HuH-7 (cell line): ENCODE measurements at places on chromosomes 7 and 10.
A peak's percentile ranks its signal among the peaks of the same experiment; 100 is the strongest.

DNA sequence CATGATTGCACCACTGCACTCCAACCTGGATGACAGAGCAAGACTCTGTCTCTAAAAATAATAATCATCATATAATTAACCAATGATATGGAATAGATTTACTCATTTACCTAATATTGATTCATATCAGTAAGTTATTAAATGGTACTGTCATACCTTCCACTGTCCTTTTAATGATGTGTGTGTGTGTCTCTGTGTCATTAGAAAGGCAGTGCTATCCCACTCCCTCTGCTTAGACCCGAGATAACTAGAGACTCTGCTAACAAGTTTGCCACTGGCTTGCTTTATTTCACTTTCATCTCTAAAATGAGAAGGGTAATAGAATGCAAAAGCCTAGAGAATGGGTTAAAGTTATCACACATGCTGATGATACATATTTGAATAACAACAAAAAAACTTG is 21.1 kb downstream of the MCM10 start:
- DNase-seq: no peak

DNA sequence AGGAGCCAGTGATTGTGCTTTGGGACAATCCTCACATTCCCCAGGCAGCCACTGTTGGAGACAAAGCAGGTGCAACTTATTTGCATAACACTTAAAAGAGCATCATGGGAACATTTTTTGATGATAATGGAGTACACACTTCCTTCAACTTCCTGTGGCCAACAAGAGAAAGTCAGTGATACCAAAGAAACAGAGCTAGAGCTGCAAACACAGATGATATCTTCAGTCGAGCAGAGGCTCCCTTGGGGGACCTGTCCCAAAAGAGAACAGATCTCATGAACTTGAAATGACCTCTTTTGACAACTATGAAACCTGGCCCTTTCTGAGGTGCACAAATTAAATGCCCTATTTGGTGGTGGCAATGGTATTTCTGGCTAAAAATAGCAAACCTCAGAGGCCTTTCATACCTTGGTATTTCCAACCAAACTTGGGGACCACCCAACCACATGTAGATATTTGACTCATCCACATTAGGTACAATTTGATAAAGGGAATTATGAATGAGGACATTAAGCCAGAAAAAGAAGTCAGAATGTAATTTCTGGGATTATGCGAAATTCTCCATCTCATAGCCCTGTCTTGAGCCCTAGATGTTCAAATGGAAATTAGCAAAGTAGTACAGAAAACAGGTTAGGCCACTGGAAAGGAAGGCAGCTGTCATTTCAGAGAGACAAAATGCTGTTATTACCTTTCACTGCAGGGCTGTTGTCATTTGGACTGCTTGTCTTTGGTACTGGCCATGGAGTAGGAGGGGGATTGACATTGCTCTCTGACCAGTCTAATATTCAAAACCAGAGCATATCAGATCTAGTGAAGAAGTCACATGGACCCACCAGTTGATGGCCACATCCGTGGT is 146.2 kb downstream of the ICA1 start:
- DNase-seq: no peak

- no peak for DNase-seq
These were observed 168.8 kb downstream of the TCERG1L start for GRCh38 chr10:131142517-131143380.

DNA sequence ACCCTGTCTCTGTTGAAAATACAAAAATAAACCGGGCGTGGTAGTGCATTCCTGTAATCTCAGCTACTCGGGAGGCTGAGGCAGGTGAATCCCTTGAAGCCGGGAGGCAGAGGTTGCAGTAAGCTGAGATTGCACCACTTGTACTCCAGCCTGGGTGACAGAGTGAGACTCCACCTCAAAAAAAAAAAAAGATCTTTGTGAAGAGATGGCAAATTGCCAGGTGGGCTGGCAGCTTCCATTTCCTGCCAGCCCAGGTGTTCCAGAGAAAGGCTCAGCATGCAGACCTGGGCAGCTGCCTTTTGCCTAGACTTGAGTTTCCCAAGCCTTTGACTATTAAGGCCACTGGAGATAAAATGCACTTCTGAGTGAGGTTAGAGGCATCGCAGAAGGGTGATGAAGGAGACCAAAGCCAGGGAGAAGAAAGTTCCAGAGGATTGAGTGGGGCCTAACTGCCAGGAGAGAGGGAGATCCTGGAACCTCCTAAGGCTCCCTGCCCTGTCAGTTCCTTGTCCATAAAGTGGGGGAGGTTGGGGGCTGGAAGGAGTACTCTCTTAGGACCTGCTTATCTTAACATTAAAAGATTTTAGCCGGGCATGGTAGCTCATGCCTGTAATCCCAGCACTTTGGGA is 10.0 kb upstream of the DDIT4 start:
- DNase-seq: no peak

GRCh38 chr7:142897691-142898090 is 12.1 kb upstream of the TRPV6 start:
- DNase-seq: no peak

DNA sequence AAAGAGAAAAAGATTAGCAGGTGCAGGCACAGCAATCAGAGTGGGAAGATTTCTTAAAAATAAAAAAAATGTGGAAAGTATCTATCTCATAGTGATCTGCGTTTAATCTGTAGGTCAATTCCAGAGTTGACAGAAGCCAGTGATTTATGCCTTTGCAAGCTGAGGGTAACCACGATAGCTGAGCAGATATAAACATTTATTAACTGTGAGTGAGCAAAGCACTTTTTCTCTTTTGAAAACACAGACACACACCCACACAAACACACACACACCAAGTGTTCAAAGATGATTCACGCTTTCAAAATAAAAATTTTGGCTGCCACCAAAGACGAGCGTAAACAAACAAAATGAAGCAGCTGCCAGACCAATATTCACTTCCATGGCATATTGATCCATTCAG is 243.2 kb upstream of the SLC26A5 start:
- no peak for DNase-seq

GRCh38 chr7:29801929-29802328 is 4.4 kb upstream of the WIPF3 start:
- DNase-seq: no peak

GRCh38 chr10:29688230-29688661 is 53.5 kb upstream of the SVIL start:
- DNase-seq: peak; percentile 67

DNA sequence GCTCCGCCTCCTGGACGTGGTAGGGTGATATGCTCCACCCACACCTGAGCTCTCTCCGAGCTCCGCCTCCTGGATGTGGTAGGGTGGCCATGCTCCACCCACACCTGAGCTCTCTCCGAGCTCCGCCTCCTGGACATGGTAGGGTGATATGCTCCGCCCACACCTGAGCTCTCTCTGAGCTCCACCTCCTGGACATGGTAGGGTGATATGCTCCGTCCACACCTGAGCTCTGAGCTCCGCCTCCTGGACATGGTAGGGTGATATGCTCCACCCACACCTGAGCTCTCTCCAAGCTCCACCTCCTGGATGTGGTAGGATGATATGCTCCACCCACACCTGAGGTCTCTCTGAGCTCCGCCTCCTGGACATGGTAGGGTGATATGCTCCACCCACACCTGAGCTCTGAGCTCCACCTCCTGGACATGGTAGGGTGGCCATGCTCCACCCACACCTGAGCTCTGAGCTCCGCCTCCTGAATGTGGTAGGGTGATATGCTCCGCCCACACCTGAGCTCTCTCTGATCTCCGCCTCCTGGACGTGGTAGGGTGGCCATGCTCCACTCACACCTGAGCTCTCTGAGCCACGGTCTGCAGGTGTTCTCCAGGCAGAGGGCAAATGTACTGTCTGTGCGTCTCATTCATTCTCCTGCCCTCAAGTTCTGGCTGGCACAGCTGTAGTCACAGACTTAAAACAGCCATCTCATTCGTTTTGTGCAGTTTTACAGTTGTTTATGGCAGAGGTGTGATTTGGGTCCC is 252.4 kb downstream of the DIP2C start:
- no peak for DNase-seq

- DNase-seq: peak; percentile 16
These were observed 31.2 kb downstream of the SMNDC1 start for GRCh38 chr10:110273474-110273873.

- DNase-seq: no peak
These were observed 18.0 kb upstream of the FGL2 start for GRCh38 chr7:77217474-77218185.

DNA sequence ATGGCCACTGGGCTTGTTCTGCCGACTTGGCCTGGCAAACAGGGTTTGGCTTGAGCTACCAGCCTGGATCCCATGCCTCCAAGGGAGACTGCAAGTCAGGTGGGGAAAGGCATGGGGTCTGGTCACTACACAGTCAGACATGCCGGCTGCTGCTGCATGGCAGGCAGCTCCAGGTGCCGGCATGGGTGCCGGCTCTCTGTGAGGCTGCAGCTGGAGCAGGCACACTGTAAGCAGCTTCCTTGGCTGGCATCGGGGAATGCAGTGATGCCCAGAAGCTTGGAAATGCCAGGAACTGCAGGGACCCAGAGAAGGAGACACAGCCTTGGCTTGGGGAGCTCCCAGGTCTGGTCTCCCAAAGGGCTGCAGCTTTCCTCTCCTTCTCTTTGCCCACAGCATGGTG is 305.5 kb upstream of the NRG3 start:
- DNase-seq: no peak

GRCh38 chr10:106076496-106076895 is 1088.0 kb downstream of the SORCS1 start:
- DNase-seq: no peak

GRCh38 chr10:44376472-44377099 is 8.3 kb downstream of the CXCL12 start:
- DNase-seq: no peak

DNA sequence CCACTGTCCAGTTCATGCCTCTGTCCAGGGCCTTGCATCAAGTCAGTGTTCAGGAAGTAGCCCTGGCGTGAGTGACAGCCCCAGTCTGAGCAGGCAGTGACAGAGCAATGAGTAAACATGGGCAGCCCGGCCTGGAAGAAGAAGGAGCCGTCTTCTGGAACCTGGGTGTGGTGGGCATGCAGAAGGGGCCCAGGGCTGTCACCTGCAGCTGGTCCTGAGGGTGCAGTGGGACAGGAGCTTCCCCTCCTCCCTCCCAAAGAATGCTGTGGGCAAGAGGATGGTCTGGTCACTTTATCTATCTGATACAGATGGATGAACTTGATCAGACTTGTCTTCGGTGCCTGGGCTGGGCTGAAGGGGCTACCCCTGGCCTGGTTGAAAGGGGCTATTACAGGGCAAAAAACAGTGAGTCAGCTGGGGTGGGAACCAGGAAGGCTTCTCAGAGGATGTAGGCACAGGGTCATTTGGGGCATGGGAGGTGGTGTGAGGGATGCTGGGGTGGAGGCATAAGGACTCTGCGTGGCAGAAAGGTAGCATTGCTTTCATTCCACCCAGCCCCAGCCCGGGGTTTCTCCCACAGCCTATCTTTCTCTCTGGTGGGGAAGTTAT is 42.7 kb upstream of the PPIF start:
- DNase-seq: no peak

- no peak for DNase-seq
These were observed 21.0 kb downstream of the TRIL start for GRCh38 chr7:28937103-28937502.

DNA sequence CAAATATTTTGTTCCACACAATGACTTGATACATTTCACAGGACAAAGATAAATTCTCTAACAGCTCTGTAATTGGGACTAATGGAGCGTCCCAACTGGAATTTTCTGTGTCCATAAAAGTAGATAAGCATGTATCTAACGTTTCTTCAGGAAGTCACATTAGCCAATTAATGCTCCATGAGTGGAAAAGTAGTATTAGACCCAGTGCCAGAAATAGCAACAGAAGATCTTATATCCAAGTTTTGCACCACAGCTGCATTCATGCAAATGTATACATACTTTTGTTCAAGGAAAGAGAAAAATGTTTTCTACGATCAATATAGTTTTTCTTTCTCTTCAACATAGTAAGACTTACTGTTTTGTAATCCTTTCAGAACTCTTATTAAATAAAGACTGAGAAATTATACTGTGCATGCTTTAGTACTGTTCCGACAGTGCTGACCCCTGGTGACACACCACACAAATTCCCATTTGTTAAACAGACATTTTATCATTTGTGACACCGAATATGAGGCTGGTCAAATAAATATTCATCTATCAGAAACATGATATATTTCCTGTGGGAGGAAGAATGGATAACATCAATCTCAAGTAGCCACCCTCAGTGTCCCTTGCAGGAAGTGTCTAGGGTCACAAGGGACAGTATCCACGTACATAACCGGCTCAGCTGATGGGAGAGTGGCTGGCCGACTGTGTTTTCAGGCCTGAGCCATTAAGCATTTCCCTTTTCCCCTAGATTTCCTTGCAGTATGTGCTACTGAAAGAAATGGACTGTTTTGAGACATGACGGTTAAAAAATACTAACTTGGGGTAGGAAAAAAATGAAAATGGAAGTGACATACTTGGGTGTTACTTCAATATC is 102.1 kb upstream of the RSU1 start:
- no peak for DNase-seq

DNA sequence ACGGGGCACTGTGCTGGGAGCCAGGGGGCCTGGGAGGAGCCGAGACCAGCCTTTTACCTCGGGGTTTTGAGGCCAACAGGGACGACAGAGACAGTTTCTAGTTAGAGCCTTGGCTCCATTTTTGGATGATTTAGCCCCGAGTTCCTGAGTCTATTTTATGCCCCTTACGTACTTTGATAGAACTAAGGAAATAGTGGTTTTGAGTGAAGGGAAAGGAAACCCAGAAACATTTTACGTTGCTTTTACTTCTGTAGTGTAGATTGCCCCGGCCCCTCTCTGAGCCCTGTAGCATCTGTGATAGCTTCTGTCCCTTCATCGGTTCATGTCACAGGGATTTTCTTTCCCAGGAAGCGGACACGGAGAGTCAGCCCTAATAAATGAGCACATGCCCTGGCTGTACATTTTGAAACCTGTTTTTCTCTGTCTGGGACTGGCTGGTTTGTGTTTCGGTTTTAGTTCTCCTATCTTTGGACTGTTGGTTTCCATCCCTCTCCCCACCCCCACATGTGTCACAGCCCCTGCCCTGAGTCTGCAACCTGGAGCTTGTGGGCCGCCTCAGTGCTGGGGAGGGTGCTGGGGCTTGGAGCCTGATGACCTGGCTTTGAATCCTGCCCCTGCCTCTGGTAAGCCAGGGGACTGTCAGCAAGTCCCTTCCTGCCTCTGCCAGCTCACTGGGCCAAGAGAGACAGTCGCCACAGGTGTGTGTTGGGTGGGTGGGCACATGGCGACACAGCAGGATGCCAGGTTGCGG is 6.9 kb upstream of the ORAI2 start:
- DNase-seq: no peak

GRCh38 chr7:96097835-96098234 is 224.1 kb downstream of the SLC25A13 start:
- DNase-seq: no peak

- no peak for DNase-seq
These were observed 23.7 kb upstream of the DUSP5 start for GRCh38 chr10:110474017-110474416.

DNA sequence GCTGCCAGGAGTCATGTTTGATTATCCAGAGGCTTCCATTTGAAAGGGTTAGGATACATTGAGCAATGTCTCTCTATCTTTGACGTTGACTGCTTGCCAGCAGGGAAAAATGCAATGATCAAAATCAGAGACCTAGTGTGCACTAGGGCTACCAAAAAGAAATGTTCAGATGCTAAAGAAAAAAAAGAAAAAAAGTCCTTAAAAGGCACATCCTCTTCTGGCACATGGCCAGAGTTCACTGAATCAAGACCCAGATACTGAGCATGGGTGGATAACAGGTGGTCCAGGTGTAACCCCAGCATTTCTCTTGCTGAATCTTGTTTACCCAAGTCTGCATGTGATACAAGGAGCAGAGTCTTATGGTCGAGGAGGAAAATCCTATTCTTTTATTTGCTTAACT is 899.3 kb downstream of the SORCS3 start:
- no peak for DNase-seq
